NCI-H82 (cell line): ENCODE measurements at places on chromosomes 3 and 15.

- peak; percentile 82 for DNase-seq
These were observed 2.2 kb upstream of the GRAMD2A start for GRCh38 chr15:72199721-72200212.

- no peak for DNase-seq
These were observed 92.6 kb upstream of the CTNNB1 start for GRCh38 chr3:41106691-41107090.

GRCh38 chr3:124282751-124283651 is 291.1 kb upstream of the ROPN1 start:
- no peak for DNase-seq

GRCh38 chr3:178583963-178584575 is 47.8 kb downstream of the KCNMB2 start:
- no peak for DNase-seq

- no peak for DNase-seq
These were observed 5.5 kb downstream of the TATDN2 start for GRCh38 chr3:10253731-10254130.

GRCh38 chr3:48597408-48597800 is 2.3 kb upstream of the COL7A1 start:
- no peak for DNase-seq
